Hematopoietic multipotent progenitor cell (in vitro differentiated cells): ENCODE measurements at places on chromosomes 2 and 18.
A peak's percentile ranks its signal among the peaks of the same experiment; 100 is the strongest.

DNA sequence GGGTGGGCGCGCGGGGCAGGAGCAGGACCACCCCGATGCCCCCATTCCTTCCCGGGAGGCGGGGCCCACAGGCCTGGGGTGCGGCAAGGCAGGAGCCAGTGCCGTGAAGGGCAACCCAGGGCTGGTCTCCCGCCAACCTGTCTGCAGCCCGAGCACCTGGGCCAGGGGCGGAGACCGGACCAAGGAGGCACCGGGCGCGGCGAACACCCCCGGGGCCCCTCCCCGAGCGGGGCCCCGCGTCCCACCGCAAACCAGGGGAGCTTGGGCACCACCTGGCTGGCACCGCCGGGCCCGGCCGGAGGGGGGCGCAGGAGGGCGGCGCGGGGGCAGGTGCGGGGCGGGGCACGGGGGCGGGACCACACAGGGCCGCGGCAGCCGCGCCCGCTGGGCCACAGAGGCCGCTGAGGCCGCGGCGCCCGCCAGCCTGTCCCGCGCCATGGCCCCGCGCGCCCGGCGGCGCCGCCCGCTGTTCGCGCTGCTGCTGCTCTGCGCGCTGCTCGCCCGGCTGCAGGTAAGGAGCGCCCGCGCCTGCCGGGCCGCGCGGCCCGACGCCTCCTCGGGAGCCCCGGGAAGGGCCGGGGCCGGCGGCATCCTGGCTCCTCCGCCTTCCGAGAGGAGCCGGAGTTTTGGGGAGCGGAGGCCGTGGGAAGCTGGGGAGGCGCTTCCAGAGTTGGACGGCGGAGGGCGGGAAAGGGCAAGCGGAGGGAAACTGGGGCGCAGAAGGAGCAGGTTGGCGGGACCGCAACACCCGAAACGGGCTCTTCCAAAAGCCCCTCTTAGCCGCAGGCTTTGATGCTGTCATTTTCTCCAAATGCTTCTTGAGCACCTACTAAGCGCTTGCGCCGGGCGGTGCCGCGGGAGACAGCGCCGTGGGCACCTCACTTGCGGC, at the start of gene TNFRSF11A:
Gene TNFRSF11A, plus strand, starts transcription at position 394 of the 889 bp plus-strand sequence. Its CDS starts 43 bp downstream, at position 437.
- peak; percentile 61 for DNase-seq

- no peak for DNase-seq
Observed at GRCh38 chr18:67199993-67200617, 316.4 kb downstream of the DSEL start.

DNA sequence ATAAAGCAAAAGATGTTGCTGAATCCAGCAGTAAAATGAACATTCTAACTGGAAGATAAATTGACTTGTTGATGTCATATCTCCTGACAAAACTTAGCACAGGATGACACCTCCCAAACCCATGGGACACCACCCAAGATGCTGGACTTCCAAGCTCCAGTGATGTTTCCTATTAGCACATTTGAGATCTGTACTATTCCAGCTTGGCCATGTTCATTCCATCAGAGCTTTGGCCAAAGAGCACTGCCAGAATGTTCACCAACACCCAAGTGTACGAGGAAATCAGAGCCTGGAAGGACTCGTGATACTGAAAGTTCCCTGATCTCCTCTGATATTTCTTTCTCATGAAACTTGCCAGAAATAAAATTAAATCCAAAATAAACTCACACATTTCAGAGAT, 44.7 kb downstream of the PID1 start:
- no peak for DNase-seq

- no peak for DNase-seq
Observed at GRCh38 chr18:78905334-78905733, 74.3 kb upstream of the SALL3 start.

DNA sequence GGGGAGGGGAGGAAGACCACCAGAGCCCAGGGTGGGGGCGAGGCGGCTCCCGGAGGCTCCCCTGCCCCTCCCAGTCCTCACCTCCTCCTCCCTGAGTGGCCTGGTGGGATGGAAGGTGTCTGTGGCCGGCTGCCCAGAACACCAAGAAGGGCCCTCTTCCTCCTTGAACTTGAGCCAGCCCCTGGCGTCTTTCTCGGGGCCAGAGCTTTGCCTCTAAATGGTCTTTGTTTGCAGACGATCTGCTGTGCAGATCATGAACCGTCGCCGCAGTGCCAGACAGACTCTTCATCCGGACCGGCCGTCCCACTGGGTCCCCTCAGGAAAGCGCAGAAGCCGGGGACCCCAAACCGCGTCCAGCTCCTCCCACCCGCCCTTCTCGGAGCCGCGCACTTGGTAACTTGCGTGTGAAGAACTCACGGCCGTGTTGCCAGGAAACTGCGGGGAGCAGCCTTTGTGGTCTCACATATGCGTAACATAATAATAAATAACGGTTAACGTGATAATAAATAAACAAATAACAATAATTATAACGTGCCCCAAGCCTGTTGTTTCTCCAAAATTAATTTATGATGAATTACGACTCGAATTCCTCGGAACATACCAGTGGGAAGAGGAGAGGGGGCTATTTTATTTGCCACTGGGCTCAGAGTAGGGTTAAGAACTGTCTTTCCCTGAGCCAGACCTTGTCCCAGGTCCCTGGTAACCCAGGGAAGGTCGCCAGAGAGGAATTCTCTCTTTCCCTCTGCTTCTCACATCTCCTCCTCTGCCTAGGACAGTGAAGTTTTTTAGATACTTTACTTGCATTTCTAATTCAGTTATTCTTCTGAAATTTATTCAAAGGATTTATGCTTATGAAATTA, 41.0 kb downstream of the PTGR3 start:
- no peak for DNase-seq

DNA sequence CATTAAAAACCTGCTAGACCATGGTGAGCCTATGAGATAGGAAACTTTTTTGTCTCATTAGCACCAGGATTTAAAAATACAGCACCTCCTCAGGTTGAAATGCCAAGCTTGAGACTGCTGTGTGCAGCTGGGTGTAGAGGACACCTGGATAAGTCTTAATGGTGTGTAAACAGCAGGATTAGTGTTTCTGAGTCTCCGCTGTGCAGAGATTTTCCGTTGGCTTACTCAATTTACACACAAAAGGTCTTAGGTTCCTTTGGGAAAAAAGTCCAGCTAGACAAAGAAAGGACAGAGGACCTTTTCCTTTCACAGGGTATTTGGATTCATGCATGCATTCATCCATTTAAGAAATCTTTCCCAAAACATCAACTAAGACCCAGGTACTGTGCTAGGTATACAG, 168.1 kb downstream of the NRXN1 start:
- DNase-seq, result no peak

DNA sequence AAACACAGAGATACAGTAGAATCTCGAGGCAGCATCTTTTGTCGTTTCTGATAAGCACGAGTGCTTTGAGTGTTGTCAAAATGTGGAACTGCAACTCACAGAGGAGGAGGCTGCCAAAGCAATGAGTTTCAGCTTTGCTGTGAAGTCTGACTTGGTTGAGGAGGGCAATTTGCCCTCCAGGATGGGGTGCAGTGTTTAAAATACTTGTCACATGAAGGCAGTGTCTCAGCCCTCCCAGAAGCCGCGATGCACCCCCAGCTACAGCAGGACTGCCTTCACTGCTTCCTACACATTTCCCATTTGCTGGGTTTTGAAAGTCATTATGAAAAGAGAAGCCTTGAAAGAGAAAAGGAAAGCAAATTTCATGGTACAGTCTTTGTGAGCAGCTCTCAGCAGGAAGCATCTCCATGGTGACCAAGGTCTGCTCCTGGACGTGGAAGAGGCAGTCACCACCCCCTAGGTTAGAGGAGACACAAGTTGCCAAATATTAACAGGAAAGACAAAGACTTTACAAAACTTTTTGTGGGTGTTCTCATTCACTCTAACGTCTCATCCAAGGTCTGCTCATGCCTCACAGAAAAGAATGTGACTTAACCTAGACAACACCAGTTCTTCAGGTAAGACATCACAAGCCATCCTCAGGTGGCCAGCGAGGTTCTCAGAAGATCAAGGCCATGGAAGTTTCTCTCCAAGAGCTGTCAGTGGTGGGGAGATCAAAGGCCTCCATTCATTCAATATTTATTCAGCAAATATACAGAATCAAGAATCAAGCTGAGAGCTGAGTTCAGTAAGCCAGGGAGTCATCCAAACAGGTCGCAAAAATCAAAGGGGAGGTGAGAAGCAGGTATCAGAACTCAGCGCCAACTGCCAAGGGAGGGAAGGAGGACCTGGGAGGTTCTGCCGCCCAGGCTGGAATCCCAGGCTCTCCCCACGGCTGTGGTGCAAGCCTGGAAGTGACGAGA, 476.0 kb downstream of the EIPR1 start:
- no peak for DNase-seq

- DNase-seq, result no peak
Observed at GRCh38 chr18:62372156-62372555, 47.0 kb downstream of the TNFRSF11A start.

- DNase-seq, result no peak
Observed at GRCh38 chr18:48821251-48821590, 129.5 kb downstream of the SMAD7 start.

- DNase-seq, result no peak
Observed at GRCh38 chr2:239951825-239952224, 73.3 kb downstream of the NDUFA10 start.

GRCh38 chr2:64996871-64997307, 7.7 kb downstream of the SLC1A4 start:
- no peak for DNase-seq

- DNase-seq, result no peak
Observed at GRCh38 chr2:61887717-61888266, 664 bp downstream of the CCT4 start.

GRCh38 chr2:85853499-85854165, 35.2 kb downstream of the ST3GAL5 start:
- DNase-seq, result peak; percentile 61

DNA sequence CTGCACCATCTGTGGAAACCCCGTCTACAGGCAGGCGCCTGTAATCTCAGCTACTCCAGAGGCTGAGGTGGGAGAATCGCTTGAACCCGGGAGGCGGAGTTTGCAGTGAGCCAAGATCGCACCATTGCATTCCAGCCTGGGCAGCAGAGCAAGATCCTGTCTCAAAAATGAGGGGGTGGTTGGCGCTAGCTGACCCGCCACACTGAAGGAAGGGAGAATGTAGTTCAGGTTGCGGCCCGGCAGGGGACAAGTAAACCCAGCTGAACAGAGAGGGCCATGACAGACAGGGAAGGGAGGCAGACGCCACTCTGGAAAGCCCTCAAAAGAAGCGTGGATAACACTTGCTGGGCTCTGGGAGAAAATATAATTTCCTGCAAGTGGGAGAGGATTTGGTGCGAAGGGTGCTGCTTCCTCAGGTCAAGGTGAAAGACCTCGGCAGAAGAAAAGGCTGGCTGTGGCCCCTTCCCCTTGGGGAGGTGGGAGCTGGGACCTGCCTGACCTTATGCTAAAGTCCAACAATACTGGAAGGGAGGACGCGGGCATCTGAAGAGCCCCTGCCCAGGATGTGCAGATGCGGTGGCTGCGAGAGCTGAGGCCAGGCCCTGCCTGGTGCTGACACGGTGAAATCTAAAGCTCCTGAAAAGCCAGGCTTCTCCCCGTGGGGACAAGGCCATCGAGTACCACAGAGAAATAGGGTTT, 3.7 kb upstream of the SFT2D3 start:
- DNase-seq, result no peak

GRCh38 chr2:30679426-30680088, 127.7 kb downstream of the CAPN13 start:
- DNase-seq, result no peak

DNA sequence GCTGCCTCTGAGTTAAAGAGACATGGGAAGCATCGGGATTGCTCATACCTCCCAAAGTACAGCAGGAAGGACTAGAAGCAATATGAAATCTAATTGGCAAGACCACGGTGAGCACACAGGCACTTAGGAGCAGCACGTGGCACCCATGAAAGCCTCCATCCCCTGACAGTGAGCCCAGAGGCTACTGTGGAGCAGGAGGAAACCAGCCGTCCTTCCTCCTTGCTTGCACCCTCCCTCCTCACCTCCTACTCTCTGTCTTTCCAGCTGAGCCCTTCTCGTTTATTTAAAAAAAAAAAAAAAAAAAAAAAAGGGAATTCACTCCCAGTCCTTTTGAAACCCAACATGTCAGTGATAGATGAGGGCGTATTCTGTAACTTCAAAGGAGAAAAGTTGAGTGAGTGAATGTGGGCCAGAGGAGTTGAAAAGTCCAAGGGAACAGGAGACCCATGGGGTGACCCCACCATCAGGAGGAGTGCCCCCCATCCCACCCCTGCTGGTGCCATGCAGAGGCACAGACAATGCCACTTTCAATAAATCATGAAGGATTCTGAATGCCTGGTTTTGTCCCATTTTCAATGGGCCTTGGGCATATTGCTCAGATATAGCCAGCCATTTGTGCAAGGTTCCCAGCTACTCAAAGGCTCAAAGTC, 96.6 kb upstream of the ALPP start:
- no peak for DNase-seq

DNA sequence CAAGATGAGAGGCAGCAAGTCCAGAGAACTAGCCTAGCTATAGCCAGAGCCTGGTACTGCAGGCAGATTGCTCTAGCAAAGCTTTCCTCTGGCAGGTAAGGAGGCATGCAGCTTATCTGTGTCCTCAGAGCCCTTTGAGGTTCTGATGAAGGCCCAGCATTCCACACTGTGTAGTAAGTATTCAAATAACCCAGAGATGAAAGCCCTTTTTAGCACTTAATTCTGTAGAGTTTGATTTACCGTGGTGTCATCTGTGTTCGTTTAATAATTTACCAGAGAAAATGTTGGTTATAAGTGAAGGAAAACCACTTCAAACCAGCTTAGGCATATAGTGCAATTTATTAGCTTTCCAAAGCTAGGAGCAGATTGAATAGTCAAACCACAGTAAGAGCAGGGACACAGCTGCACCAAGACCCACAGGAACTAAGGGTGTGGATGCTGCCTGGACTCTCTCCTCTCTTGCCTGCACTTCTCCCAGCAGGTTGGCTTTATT, 226.6 kb downstream of the BABAM2 start:
- no peak for DNase-seq

- DNase-seq, result no peak
Observed at GRCh38 chr18:13364721-13365205, 146.2 kb downstream of the LDLRAD4 start.

- DNase-seq, result no peak
Observed at GRCh38 chr2:216752855-216753505, 57.6 kb upstream of the IGFBP5 start.

DNA sequence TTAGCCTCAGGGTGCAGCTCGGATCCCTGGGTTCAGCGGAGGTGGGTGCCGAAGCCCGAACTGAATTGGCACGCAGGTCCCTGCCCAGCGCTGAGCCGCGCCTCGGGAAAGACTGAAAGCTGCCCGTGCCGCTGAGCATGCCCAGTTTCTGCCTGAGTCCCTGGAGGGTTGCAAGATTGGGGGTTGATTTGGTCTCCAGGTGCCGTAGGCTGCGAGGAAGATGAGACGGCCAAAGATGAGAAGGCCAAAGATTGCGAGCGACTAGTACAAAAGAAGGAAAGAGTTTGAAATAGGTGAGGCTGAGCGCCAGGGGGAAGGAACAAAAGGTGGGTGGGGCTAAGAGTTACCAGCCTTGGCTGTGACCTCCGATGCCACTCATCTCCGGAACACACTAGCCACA, 852 bp upstream of the KCNH7 start:
- DNase-seq, result no peak

GRCh38 chr2:219252084-219252483, 959 bp upstream of the TUBA4B start:
- no peak for DNase-seq

GRCh38 chr2:232533944-232534710, 5.4 kb upstream of the CHRNG start:
- DNase-seq, result no peak

GRCh38 chr18:21700528-21701075, 4.0 kb downstream of the ABHD3 start:
- DNase-seq, result no peak
